ENCODE measurements at places on chromosomes 6 and 20.

- peaks cover 12% of the 10 kb centered on the region for H3K4me1 ChIP-seq
- H3K4me3 ChIP-seq = no peak overlapping the region
- H3K27ac ChIP-seq = peak overlapping the region; percentile 81
These were observed 259.1 kb downstream of the HDGFL1 start for GRCh38 chr6:22828179-22829062.

GRCh38 chr6:169950558-169950957 lies 199.1 kb downstream of the ERMARD start:
- no peaks in the 10 kb centered on the region for H3K4me1 ChIP-seq
- H3K36me3 ChIP-seq = no peaks in the 10 kb centered on the region
- H3K27ac ChIP-seq = no peak overlapping the region

GRCh38 chr6:14292119-14292518 lies 174.5 kb downstream of the CD83 start:
- DNase-seq = no peak
- H3K27ac ChIP-seq = no peak overlapping the region
- H3K4me1 ChIP-seq = no peaks in the 10 kb centered on the region
- no peaks in the 10 kb centered on the region for H3K36me3 ChIP-seq
- H3K4me3 ChIP-seq = no peak overlapping the region
- no peaks in the 10 kb centered on the region for H3K27me3 ChIP-seq

- H3K36me3 ChIP-seq = no peaks in the 10 kb centered on the region
- no peak overlapping the region for H3K27ac ChIP-seq
- no peak for DNase-seq
- no peaks in the 10 kb centered on the region for H3K4me1 ChIP-seq
These were observed 57.2 kb downstream of the RAB44 start for GRCh38 chr6:36754582-36755434.

DNA sequence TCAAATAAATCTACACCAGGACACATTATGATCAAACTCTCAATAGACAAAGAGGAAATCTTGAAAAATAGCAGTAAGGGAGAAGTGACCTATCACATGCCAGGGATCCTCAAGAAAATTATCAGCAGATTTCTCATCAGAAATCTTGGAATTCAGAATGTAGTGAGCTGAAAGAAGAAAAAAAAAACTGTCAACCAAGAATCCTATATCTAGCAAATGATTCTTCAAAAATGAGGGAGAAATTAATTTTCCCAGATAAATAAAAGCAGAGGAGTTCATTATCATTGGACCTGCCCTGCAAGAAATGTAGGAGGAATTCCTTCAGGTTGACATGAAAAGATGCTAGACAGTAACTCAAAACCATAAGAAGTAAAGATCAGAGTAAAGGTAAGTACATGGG lies 363.6 kb downstream of the TFAP2A start:
- H3K36me3 ChIP-seq = no peaks in the 10 kb centered on the region
- H3K4me1 ChIP-seq = peaks cover 3% of the 10 kb centered on the region
- no peaks in the 10 kb centered on the region for H3K27me3 ChIP-seq

- DNase-seq = no peak
- no peaks in the 10 kb centered on the region for H3K4me1 ChIP-seq
- no peaks in the 10 kb centered on the region for H3K27me3 ChIP-seq
- H3K36me3 ChIP-seq = no peaks in the 10 kb centered on the region
These were observed 19.8 kb downstream of the BFSP1 start for GRCh38 chr20:17511401-17511800.

GRCh38 chr6:33216117-33216649 lies 7.9 kb downstream of the RING1 start:
- no peak for DNase-seq
- H3K36me3 ChIP-seq = no peaks in the 10 kb centered on the region
- no peak overlapping the region for H3K4me3 ChIP-seq

DNA sequence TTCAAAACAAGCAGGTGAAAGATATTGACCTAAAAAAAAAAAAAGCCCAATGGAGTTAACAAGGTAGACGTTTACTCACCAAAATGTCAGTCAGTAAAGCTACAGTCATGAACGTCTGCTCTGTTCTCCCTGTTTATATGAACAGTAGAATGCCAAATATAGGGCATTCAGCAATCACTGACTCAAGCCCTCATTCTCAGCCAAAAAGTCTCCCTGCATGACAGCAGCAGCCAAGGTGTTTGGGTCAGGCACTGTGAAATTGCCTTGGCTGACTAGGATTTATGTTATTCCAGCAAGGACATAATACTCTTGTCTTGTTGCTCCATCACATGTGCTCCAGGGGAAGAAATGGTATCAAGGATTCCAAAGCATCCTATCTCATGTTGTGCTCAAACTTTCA lies 194.7 kb upstream of the RSPO3 start:
- H3K27me3 ChIP-seq = no peaks in the 10 kb centered on the region
- DNase-seq = no peak
- H3K27ac ChIP-seq = no peak overlapping the region
- H3K4me1 ChIP-seq = peaks cover 9% of the 10 kb centered on the region

DNA sequence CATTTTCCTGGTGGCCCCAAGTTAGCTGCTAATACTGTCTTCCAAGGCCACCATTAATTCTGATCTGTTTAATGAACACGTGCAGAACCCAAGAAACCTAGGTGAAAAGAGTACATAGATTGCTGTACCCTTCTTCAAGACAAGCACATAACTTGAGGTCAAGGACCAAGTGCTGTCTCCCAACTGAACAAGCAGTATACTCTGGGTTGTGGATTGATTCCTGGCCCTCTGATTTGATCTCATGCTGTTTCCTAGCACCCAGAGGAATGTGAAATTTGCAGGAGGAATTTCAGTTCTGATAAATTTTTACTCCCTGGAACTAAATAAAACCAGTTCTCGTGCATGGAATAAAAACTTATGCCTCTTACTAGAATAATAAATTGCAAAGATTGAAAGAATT lies 75.6 kb downstream of the MTFR2 start:
- no peaks in the 10 kb centered on the region for H3K36me3 ChIP-seq
- no peaks in the 10 kb centered on the region for H3K4me1 ChIP-seq
- H3K27me3 ChIP-seq = no peaks in the 10 kb centered on the region
- no peak overlapping the region for H3K27ac ChIP-seq
- DNase-seq = peak; percentile 40

GRCh38 chr6:53281518-53282215 lies 67.1 kb downstream of the ELOVL5 start:
- no peaks in the 10 kb centered on the region for H3K27me3 ChIP-seq
- DNase-seq = no peak

- no peak overlapping the region for H3K27ac ChIP-seq
- no peaks in the 10 kb centered on the region for H3K27me3 ChIP-seq
- no peak overlapping the region for H3K4me3 ChIP-seq
- no peaks in the 10 kb centered on the region for H3K4me1 ChIP-seq
- DNase-seq = peak; percentile 86
These were observed 317.8 kb upstream of the SULF2 start for GRCh38 chr20:48102931-48103660.

DNA sequence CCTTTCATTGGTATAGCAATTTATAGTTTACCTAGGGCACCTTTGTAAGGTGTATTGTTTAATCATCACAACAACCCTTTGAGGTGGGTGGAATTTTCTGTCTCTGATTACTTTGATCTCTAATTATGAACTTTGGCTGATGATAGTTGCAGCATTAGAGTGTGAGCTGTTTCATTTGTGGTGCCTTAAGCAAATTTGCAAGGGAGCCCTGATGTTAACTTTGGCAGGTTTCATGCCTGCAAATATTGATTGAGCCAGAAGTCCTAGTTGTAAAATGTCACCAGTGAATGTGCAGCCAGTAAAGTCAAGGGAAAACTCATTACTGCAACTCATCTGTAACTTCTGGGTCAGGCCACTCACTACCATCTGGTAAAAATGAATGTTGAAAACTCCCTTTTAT lies 29.8 kb downstream of the CTNNBL1 start:
- H3K27me3 ChIP-seq = no peaks in the 10 kb centered on the region
- no peak overlapping the region for H3K27ac ChIP-seq
- peaks cover 38% of the 10 kb centered on the region for H3K4me1 ChIP-seq
- no peak overlapping the region for H3K4me3 ChIP-seq

DNA sequence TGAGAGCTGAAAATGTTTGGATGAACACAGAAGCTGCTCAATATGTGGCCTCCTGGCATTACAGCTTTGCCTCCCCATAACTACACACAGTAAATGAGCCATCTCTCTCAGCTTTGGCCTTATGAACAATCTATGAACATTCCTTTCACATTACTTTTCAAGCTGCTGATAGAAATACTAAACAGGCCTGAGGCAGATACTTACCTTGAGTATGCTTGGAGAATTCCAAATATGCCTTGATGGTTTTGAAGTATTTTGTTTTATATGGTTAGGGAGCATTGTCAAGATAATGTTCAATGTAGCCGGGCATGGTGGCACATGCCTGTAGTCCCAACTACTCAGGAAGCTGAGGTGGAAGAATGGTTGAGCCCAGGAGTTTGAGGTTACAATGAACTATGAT lies 104.5 kb downstream of the CD24 start:
- H3K27ac ChIP-seq = no peak overlapping the region
- DNase-seq = peak; percentile 0

DNA sequence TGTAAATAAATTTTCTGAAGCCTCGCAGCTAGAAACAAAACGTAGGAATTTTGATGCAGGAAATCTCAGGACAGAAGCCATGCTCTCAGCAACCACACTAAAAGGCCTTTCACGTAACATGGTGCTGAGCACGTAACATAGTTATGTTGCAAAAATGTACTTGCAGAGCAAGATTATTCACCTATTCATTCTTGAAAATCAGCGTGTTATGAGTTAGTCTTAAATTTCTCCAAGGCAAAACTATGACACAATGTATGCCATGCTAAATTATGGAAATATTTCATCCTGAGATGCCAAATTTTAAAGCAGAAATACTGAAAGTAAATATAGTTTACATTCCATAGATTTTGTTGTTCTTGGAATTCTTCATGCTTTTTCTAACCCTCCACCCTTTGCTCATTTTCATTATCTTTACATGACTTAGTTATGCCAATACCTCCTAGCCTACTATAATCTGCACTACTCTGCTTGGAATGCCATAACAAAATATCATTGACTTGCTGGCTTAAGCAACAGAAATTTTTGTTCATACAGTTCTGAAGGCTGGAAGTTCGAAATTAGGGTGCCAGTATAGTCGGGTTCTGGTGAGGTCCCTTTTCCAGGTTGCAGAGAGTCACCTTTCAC lies 179.8 kb upstream of the BMP5 start:
- peaks cover 7% of the 10 kb centered on the region for H3K4me1 ChIP-seq
- H3K27ac ChIP-seq = no peak overlapping the region
- no peaks in the 10 kb centered on the region for H3K27me3 ChIP-seq
- no peak overlapping the region for H3K4me3 ChIP-seq
- H3K36me3 ChIP-seq = no peaks in the 10 kb centered on the region

GRCh38 chr20:48198929-48199451 lies 413.7 kb upstream of the SULF2 start:
- H3K4me1 ChIP-seq = peaks cover 4% of the 10 kb centered on the region
- no peak overlapping the region for H3K27ac ChIP-seq
- H3K36me3 ChIP-seq = no peaks in the 10 kb centered on the region
- DNase-seq = no peak
- no peak overlapping the region for H3K4me3 ChIP-seq
- H3K27me3 ChIP-seq = no peaks in the 10 kb centered on the region

GRCh38 chr6:131059486-131059885 lies 3.6 kb downstream of the EPB41L2 start:
- H3K27me3 ChIP-seq = no peaks in the 10 kb centered on the region
- H3K4me3 ChIP-seq = no peak overlapping the region
- H3K36me3 ChIP-seq = no peaks in the 10 kb centered on the region
- no peak overlapping the region for H3K27ac ChIP-seq

GRCh38 chr6:63249875-63250482 lies 38.7 kb downstream of the FKBP1C start:
- no peaks in the 10 kb centered on the region for H3K36me3 ChIP-seq
- H3K27me3 ChIP-seq = no peaks in the 10 kb centered on the region
- no peaks in the 10 kb centered on the region for H3K4me1 ChIP-seq
- H3K27ac ChIP-seq = no peak overlapping the region
- no peak for DNase-seq

DNA sequence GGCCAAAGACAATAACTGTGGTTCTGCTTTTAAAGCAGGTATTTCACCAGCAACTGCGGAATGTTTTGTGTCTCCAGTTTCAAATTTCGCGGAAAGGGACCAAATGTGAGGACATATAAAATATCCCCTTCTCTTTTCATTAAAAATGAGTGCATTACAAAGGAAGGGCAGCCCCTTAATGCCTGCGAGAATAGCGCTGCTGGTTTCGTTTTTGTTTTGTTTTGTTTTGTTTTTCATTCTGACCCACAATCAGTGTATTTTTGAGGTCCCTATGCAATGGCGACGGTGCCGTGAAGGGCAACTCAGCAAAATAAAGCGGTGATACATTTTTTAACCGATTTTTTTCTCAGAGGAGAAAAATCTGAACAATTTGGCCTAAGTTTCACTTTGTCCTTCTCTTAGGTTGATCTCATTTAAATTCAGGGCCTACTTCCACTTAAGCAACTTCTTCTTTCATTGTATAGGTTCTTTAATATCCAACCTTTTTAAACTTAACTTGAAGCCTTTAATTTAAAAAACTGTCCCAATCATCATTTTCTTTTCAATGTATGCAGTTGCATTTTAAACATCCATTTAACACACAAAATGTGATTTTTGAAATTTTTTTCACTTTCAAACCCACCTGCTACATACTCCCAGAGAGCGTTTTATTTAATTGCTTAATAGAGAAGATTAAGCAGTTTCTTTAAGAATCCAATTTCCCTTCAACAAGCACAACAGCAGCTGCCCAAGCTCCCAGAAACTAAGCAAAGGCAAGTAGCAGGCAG lies 2.9 kb upstream of the HIVEP2 start:
- peak overlapping the region; percentile 94 for H3K4me3 ChIP-seq
- DNase-seq = no peak
- no peak overlapping the region for H3K27ac ChIP-seq
- no peaks in the 10 kb centered on the region for H3K36me3 ChIP-seq
- peaks cover 9% of the 10 kb centered on the region for H3K4me1 ChIP-seq
- no peaks in the 10 kb centered on the region for H3K27me3 ChIP-seq

- no peaks in the 10 kb centered on the region for H3K36me3 ChIP-seq
- no peaks in the 10 kb centered on the region for H3K27me3 ChIP-seq
- H3K27ac ChIP-seq = no peak overlapping the region
- no peaks in the 10 kb centered on the region for H3K4me1 ChIP-seq
- no peak overlapping the region for H3K4me3 ChIP-seq
These were observed 6.2 kb downstream of the TRIM38 start for GRCh38 chr6:25968769-25969168.

- no peak overlapping the region for H3K27ac ChIP-seq
- peaks cover 2% of the 10 kb centered on the region for H3K4me1 ChIP-seq
- H3K36me3 ChIP-seq = no peaks in the 10 kb centered on the region
- DNase-seq = no peak
- H3K4me3 ChIP-seq = no peak overlapping the region
- no peaks in the 10 kb centered on the region for H3K27me3 ChIP-seq
These were observed 15.0 kb upstream of the MYMX start for GRCh38 chr6:44201638-44202303.

DNA sequence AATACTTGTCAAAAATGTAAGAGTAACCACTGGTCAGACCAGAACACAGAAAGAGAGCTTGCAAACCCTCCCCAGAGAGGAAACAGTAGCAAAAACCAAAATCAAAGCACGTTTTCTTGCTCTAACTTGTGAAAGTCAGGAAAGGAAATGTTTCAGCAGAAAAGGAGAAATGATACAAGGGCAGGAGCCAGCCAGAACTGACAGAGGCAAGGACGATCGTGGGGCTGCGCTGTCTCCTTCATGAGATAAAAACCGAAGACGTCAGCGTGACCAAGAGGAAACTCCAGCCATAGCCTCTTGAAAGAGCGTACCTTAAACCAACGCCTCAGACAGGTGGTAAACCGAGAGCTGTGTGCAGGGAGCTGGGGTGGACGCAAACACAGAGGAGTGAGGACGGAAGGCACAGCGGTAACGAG lies 27.5 kb downstream of the LAMA5 start:
- peaks cover 29% of the 10 kb centered on the region for H3K36me3 ChIP-seq
- H3K27me3 ChIP-seq = no peaks in the 10 kb centered on the region
- H3K4me1 ChIP-seq = no peaks in the 10 kb centered on the region
- H3K27ac ChIP-seq = no peak overlapping the region
- no peak for DNase-seq

- H3K27me3 ChIP-seq = no peaks in the 10 kb centered on the region
- H3K36me3 ChIP-seq = no peaks in the 10 kb centered on the region
- H3K4me1 ChIP-seq = no peaks in the 10 kb centered on the region
- H3K4me3 ChIP-seq = no peak overlapping the region
- no peak overlapping the region for H3K27ac ChIP-seq
These were observed 54.6 kb downstream of the MAN1A1 start for GRCh38 chr6:119294984-119295383.

All from cardiac muscle cell (in vitro differentiated cells and primary cell).